CD4-positive, alpha-beta T cell (primary cell): ENCODE measurements at places on chromosomes 3 and 15.

GRCh38 chr3:16177962-16178627 lies 3.6 kb downstream of the GALNT15 start:
- DNase-seq: peak; percentile 41

GRCh38 chr3:19221081-19221480 lies 72.8 kb downstream of the KCNH8 start:
- DNase-seq: no peak

DNA sequence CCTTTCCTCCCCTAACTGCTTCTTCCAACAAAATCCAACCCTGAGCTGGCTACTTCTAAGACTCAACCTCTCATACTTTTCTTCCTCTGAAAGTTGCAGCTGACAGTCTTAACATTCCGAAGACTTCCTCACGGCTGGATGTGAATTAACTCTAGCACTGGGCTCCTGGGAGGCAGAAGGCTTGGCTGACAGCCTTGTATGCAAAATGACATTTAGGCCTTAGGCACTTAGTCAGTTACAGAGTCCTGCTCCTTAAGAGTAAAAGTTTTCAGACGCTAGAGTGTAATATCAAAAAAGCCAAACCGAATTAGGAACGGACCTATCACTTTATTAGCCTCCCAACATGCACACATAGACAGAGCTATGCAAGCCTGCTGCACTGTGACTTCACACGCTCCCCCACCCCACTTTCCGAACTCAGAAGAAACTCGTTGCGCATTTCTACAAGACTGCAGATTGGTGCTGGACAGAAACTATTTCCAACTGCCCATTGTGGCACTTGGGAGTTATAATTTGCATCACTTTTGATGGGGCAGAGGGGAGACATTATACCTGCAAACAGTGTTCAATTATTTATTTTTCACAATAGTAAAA lies 15.5 kb upstream of the ANXA2 start:
- DNase-seq: no peak

DNA sequence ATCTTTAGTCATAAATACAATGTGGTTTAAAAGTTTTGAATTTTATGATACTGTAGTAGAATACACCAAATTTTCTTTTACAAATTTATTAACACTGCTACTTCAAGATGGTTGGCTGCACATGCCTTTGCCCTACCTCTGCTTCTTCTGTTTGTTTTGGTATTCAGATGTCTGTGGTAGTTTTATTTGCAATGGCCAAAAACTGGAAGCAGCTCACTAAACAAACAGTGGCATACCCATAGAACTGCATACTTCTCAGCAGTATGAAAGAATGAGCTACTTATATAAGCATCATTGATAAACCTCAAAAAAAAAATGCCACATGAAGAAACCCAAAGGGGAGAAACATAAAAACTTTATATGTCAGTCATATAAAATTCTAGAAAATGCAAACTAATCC lies 19.5 kb downstream of the ARIH2 start:
- no peak for DNase-seq

GRCh38 chr3:55144015-55144673 lies 216.3 kb upstream of the LRTM1 start:
- no peak for DNase-seq

DNA sequence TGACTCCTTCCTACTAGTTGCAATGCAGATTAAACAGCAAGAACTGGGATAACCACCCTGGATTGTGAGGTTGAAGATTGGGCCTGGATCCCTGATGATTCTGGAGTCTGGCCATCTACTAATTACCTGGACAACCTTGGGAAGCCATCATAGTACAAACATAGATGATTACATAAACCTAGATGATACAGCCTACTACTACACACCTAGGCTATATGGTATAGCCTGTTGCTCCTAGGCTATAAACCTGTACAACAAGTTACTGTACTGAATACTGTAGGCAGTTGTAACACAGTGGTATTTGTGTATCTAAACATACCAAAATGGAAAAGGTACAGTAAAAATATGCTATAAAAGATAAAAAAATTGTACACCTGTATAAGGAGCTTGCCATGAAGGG lies 48.0 kb downstream of the NSUN3 start:
- no peak for DNase-seq

DNA sequence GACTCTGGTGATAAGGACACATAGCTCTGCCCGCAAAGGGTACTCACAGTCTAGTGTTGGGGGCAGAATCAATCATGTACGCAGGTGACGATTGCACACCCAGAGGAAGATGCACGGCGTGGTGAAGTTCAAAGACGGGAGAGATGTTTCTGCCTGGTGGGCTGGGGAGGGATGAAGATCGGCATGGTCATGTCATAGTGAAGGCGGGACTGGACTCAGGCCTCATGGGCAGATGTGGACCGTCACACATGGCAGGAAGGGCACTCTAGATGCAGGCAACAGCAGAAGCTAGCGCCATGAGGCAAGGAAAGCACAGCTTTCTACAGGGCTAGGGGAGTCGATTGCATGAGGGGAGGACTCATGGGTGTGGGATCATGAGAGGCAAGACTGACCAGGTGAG lies 240.6 kb downstream of the OPA1 start:
- no peak for DNase-seq
